ENCODE measurements at places on chromosomes 1 and 21.

GRCh38 chr1:167651161-167651693, 21.2 kb downstream of the RCSD1 start:
- no peak for DNase-seq

DNA sequence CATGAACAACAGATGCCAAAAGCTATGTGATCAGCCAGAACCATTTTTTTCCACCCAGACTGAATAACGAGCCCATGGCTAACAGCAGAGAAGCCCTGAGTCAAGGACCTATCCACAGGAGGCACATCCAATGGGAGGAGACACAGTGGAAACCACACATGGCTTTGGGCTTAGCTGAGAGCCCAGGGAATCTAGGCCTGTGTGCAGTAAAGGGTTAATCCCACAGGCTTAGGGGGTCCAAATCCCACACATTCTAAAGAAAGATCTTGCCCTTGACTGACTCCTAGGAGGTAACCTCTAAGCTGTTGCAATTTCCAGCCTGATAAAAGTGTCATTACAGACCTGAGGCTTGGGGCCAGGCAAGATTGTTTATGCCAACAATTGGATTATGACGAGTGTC, 194.5 kb downstream of the DSCAM start:
- DNase-seq: no peak

DNA sequence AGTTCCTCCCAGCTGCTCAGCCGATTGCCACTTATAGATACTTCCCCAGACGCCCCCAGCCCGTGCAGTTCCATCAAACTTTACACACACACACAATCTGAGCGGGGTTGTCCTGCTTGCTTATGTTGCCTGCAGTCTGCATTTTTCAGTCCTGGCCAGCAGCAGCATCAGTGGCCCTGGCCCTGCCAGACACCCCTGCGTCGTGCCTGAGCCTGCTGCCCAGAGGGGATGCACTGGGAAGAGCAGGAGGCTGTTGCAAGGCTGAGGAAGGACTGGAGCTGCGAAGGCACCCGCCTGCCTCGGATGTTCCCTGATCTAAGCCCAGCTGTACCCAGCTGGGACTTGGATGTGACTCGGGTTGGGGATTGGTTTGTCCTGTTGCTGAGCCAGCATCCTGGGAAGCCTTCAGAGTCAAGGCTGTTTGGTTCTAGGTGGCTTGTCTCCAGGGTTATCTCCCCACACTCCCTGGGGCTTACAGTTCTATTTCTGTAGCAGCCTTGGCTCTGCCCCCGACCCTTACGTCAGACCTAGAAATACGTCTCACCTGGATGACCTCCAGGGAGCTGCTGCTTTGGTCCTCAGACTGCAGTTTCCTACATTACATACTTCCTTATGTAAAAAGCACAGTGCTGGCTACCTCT, 42.3 kb downstream of the MAN1C1 start:
- no peak for DNase-seq

DNA sequence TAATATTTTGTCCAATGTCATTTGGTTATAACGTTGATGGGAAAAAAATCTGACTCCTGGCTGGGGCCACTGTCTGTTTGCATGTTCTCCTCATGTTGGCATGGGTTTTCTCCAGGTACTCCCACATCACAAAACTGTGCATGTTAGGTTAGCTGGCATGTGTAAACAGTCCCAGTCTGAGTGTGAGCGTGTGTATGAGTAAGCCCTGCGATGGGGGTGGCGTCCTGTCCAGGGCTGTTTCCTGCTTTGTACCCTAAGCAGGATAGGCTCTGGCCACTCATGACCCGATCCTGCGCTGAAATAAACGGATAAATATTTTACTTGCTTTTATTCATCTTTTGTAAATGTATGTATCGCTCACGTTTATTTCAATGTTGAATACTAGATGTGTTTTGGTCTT, 13.5 kb downstream of the EFCAB14 start:
- DNase-seq: no peak

GRCh38 chr1:224565186-224565585, 50.9 kb upstream of the CNIH3 start:
- DNase-seq: no peak

DNA sequence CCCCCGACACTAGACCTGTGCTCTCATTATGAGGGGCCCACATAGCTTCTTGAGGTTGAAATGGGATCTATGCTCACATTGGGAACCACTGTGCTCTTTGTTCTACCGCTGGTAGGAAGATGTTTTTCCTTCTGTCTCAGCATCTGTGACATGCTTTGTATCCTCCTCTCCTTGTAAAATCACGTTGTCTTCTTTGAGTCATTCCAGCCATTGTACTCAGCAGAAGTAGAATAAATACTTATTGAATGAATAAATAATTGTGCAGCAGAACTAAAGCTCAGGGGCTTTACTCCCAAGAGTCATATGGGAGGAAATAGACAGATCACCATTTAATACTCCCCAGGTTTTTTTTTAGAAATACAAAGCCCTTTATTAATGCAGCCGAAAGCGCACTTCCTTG, 66.3 kb upstream of the EDEM3 start:
- no peak for DNase-seq

DNA sequence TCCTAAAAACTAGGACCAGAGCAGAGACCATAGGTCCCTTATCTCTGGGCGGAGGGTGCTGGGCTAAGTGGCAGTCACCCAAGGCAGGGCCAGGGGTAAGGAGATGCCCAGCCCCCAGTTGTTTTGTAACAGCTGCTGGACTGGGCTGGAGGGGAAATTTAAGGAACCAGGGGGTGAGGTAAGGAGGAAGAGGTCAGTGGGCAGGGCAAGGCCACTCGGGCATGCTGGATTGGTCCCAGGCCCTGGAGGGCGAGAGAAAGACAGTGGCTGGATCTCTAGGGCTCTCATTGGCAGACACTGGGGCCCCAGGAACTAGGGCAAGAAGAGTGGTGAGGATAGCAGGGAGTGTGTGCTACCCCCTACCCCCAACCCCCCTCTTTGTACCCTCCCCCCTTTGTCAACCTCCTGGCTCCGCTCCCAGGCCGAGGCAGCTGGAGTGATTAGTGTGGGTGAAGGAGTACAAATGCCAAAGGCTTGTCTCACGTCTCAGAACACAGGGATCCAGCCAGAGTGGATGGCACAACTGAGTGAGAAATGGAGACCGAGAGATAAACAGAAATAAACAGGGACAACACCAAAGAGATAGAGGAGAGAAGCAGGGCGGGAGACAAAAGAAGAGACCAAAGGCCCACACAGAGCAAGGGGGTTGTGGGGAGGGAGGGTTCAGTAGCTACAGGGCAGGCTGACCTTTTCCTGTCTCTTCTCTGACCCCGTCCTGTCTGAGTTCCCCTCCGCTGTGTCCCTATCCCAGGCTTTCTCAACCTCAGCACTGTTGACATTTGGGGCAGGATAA, 20.5 kb upstream of the THRAP3 start:
- DNase-seq: no peak

GRCh38 chr1:61084491-61085031, 2.2 kb downstream of the NFIA start:
- no peak for DNase-seq

DNA sequence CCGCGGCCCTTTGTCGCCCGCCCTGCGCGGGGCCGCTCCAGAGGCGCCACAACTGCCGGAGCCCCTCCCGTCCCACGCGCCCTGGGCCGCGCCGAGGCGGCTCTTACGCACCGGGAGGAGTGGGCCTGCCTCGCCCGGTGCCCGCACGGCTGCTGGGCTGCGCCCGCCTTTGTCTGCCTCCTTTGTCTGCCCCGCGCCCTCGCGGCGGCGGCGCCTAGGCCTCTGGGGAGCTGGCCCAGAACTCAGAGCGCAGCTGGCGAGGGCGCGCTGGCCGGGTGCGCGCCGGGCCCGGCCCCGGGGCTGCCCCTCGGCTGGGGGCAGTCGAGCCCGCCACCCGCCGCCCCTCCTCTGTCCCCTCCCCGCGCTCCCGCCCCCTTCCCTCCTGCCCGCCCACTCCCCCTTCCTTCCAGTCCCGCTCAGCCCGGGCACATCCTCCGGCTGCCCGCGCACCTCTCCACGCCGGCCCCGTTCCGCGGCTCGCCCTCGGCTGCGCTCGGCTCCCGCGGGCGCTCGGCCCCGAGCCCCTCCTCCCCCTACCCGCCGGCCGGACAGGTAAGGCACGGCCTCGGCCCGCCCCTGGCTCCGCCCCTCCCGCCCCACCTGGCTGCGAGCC, at the start of gene DRAXIN:
Gene DRAXIN (plus strand): TSS at position 409 of the 613 bp plus-strand sequence. CDS start 14,549 bp downstream, outside the sequence.
- no peak for DNase-seq

DNA sequence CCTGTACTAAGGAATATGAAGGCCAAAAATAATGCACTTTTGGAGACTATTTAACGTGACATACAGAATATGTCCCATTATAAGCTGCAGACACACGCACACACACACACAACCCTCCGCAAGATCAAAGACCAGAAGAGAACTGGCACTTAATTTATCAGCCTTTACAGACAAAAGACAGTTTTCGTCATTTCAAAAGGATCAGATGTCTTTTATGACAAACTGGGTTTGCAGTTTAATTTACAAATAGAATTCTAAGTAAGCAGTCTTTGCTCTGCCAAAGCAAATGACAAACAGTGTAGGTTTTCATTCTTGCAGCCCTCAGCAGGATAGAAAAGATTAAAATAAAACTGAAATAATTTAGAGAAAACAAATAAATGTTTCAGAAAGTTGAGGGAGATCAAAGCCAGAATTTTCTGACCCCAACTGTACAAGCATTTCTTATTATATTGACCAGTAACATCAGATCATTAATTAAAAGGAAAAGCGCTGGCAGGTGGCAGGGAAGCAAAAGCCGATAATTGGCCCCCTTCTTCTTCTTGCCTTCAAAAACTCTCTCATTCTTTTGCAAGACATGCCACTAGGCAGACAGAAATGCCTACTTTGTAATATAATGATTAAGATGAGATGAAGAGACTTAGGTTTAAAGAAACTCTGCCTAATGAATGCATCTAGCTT, 169.0 kb downstream of the DENND1B start:
- no peak for DNase-seq

DNA sequence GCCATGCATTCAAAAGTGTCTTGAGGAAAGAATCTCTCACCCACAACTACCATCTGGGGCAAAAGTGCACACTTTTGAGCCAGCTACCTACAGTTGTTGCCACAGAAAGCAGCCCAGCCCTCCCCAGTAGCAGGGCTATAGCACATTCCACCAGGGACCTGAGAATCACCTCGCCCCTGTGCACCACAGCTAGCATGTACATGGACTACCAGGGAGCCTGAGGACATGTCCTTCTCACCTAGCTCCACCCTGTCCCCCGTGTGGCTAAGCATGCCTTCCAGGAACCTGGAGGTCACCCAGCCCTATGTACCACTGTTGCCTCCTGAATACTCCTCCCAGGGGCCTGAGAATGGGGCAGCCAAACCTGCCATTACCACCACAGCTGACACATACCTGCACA, 16.9 kb downstream of the SPRR2G start:
- DNase-seq: no peak

DNA sequence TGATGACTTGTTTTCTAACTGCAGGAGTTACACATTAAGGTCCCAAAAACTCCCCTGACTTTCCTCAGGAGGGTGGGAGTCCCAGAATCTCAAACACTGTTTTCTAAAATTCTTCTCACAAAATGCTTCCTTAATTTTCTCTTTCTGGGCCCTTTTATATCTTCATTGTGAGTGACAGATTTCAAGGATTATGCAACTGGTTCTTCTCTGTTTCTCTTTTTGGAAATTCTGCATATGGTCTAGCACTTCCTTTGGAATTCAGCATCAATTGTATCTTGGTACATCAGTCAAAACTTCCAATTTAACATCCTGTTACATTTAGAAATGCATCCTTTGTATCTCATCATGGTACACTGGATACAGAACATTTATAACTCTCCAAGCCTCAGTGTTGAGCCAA, 59.7 kb downstream of the LMO4 start:
- DNase-seq: no peak

- DNase-seq: no peak
Observed at GRCh38 chr1:19436716-19437476, 48.4 kb downstream of the CAPZB start.

DNA sequence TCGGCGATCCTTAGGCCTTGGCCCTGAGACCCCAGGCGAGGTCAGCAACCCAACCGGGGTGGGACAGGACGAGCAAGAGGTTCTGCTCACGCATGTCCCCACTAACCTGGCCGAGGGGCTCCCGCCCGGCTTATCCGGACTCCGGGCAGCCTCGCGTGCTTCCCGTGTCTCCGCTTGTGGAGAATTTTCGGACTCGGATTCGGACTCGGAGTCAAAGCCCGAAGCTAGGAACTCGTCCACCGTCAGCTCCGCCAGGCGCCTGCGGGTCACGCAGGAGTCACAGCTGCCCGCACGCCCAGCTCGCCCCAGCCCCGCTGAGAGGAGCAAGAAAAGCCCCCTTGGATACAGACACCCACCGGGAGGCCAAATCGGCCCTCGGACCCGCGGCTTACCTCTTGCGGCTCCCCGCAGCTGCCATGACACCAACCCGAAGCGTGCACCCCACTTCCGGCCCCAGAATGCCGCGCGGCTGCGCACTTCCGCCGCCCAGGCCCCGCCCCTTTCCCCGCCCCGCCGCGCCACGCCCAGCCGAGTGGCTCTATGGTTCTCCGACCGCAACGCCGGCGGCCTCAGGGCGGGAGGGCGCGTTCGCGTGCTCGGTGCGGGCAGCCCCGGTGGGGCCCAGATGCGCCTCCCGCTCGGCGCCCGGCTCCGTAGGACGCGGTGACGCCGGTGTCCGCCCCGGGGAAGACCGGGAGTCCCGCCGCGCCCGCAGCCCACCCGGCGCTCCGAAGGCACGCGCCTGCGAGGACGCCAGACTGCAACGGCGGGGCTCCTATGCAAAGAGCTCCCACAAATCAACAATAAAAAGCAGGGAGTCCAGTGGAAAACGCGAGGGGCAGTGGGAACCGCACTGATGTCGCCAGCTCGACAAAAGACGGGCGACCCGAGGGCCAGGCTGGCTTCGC, at the start of gene NOC2L:
Gene NOC2L (minus strand): TSS at position 434 of the 908 bp plus-strand sequence. CDS start 16 bp downstream, at position 418.
- peak; percentile 92 for DNase-seq

- DNase-seq: no peak
Observed at GRCh38 chr21:36567216-36567885, 87.4 kb upstream of the CLDN14 start.

GRCh38 chr1:26181586-26182382, 4.5 kb downstream of the CNKSR1 start:
- DNase-seq: no peak

- no peak for DNase-seq
Observed at GRCh38 chr1:233897325-233898162, 6.9 kb upstream of the SLC35F3 start.

GRCh38 chr1:97895278-97895677, 25.6 kb downstream of the DPYD start:
- no peak for DNase-seq

DNA sequence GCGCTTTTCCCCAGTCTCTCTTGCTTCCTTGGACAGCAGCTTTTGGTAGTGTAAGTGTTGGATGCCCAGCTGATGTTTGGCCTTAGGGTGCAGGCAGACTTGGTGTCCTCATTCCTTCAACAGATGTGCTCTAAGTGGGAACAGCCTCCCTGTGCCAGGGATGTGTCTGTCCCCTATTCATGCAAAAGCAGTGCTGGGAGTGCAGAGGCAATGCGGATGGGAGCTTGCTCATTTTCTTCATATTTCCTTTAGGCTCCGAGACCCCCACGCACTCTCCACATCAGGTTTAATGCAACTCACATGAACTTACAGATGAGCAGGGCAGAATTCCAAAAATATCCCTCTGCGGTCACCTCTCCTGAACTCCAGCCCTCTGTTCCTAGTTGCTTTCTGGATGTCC, 96.1 kb downstream of the IER5 start:
- no peak for DNase-seq

- DNase-seq: no peak
Observed at GRCh38 chr1:150152772-150153456, 3.2 kb downstream of the PLEKHO1 start.

GRCh38 chr21:46109313-46110221, 11.7 kb downstream of the COL6A2 start:
- DNase-seq: no peak

Measured in hematopoietic multipotent progenitor cell treated with erythropoietin and hydrocortisone succinate and interleukin-3 and kit ligand, for 15 days (in vitro differentiated cells).